Activated CD4-positive, alpha-beta T cell treated with anti-CD3 and anti-CD28 coated beads, Interleukin-2, amount 10 ng/mL, durations not matched to agents 7 days and 5 days (primary cell): ENCODE measurements at places on chromosomes 1 and 21. TPM values are rescaled to one million over a fixed set of nuclear protein-coding genes. Genes with fewer than 3 reads are reported as not detected.

GRCh38 chr21:34909492-34910292, 139.4 kb downstream of the RUNX1 start:
- H3K36me3 ChIP-seq: peaks cover 2% of the 10 kb centered on the region
- DNase-seq: no peak
- H3K4me3 ChIP-seq: no peak overlapping the region
- H3K27me3 ChIP-seq: no peaks in the 10 kb centered on the region
- no peak overlapping the region for H3K27ac ChIP-seq
- peaks cover 27% of the 10 kb centered on the region for H3K4me1 ChIP-seq

GRCh38 chr1:31688233-31688918, 15.4 kb downstream of the COL16A1 start:
- H3K27ac ChIP-seq: no peak overlapping the region
- no peaks in the 10 kb centered on the region for H3K4me1 ChIP-seq
- H3K27me3 ChIP-seq: no peaks in the 10 kb centered on the region
- no peak for DNase-seq

DNA sequence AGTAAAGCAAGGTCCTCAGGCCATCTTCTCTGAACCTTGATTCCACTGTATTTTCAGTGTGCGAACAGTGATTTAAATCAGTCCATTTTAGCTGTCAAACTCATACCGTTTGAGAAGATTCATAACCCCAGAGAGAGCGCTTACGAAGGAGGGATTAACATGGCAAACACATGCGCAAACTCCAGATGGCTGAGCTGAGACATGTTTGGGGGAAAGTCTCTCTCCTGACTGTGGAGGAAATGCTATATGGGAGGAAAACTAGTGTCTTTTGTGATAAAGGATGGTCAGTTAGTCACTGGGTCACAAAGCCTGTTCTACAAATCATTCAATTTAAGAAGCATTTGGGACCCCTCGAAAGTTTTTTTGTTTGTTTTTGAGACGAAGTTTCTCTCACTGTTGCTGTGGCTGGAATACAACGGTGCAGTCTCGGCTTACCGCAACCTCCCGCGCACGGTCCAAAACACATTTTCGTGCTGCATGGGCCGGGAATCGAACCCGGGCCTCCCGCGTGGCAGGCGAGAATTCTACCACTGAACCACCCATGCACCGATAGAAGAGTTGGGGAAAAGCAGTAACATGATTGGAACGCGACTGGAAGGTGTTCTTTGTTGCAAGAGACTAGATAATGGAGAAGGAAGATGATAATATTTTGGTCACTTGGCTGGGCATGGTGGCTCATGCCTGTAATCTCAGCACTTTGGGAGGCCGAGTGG, 58.4 kb upstream of the CXADR start:
- no peak overlapping the region for H3K4me3 ChIP-seq
- H3K27ac ChIP-seq: no peak overlapping the region
- DNase-seq: peak; percentile 7
- no peaks in the 10 kb centered on the region for H3K36me3 ChIP-seq
- peaks cover 5% of the 10 kb centered on the region for H3K4me1 ChIP-seq

DNA sequence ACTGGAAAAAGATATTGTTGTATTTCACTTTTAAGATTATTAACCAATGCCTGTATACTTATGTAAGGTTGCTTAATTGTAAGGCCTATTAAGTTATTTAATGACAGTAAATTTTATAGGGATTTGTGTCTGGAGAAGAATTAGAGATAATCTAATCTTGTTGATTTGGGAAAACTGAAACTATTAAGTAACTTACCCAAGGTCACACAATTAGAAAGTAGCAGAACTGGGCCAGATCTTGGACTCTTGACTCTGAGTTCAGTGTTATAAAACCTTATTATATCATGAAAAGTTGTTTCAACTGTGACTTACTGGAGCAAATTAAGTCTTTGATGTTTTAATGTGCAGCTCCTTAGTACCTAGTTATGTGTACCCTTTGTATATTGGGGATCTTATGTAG, 38.5 kb downstream of the CAMTA1 start:
- DNase-seq: no peak
- no peak overlapping the region for H3K27ac ChIP-seq
- no peaks in the 10 kb centered on the region for H3K36me3 ChIP-seq
- peaks cover 16% of the 10 kb centered on the region for H3K4me1 ChIP-seq
- H3K27me3 ChIP-seq: no peaks in the 10 kb centered on the region

GRCh38 chr1:156291226-156292061, 4.0 kb downstream of the GLMP start:
- H3K27me3 ChIP-seq: no peaks in the 10 kb centered on the region
- peaks cover 11% of the 10 kb centered on the region for H3K36me3 ChIP-seq
- H3K4me3 ChIP-seq: no peak overlapping the region
- DNase-seq: peak; percentile 18
- peak overlapping the region; percentile 25 for H3K27ac ChIP-seq

PATJ gene
- 16.4 TPM for total RNA-seq

COL9A2 gene
- total RNA-seq: 1.9 TPM
